ENCODE measurements at places on chromosomes 2 and 18. TPM values are rescaled to one million over a fixed set of nuclear protein-coding genes. Genes with fewer than 3 reads are reported as not detected.

DNA sequence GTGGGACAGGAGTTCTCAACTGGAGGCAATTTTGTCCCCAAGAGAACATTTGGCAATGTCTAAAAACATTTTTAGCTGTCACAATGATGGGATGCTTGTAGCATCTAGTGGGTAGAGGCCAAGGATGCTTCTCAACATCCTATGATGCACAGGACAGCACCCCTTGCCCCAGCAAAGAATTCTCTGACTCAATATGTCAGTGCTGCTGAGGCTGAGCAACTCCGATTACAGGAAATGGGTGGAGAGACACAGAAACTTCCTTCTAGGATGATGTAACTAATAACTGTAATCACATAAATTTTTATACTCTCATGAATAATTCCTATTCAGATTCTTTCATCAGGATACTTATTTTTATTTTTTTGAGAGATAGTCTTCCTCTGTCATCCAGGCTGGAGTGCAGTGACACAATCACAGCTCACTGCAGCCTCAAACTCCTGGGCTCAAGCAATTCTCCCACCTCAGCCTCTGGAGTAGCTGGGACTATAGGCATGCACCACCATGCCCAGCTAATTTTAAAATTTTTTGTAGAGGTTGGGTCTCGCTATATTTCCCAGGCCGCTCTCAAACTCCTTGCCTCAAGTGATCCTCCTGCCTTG, 120.3 kb upstream of the ACAA2 start:
- no peak for DNase-seq

The RBM45 gene
- total RNA-seq, result 4.9 TPM

- no peak for DNase-seq
Measured at GRCh38 chr2:62287282-62287681, 91.4 kb downstream of the B3GNT2 start.

DNA sequence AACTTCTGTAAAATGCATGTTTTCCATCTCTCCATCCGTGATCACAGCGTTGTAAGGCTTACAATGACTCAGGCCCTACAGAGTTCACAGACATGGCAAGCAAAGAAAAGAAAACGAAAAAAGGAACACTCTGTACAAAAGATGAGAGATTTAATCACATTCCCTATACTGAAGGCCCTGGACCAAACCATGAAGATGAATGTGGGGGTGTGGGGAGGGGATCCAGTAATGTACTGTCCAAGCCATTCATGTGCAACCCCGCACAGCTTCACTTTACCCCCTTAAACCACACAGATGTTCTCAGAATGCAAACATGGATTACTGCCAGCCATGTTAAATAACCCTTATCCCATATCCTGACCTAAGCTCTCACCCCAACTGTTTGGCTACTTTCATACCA, 391.1 kb downstream of the NCKAP5 start:
- DNase-seq, result no peak

DNA sequence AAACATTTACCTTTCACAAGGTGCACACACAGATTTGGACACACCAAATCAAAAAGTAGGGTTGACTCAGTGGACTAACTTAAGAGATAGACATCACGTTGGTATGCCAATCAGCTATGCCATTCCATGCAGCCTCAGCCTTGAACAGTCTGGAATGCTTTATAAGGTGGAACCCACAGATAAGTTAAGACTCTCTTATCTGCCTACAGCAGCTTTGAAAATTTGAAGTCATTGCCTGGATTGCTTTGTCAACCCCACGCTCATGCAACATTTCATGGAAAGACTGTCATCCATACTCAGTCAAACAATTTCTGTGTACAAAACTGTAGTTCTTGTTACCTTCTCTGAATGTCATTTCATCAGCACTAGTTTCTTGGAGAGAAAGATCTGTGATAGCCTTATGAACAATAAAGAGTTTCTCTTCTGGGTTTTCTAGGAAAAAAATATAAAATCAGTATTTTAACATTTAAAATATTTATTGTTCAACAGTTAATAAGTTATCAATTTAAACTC, 1.2 kb downstream of the ERMN start:
- no peak for DNase-seq
